ENCODE measurements at places on chromosomes 7 and 10.

DNA sequence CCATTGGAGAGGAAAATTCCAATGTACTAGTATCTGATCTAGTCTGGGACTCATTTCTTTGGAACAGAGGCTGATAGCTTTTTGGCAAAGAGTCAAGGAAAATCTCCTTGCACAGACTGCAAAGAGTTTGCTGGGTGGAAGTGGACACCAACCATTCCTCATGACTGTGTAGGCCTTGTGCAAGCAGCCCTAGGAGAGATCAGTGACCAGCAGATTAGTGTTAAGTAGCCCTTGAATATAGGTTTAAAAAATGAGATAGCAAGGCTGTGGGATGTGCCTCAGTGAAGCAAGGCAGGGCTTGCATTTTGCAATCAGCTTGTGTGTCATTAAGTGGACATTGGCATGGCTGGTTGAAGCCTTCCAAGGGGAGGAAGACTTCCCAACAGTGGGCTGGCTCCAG is 341.6 kb downstream of the PLXNA4 start:
- DNase-seq, result no peak

- DNase-seq, result no peak
Measured at GRCh38 chr7:91043924-91044645, 220.1 kb upstream of the FZD1 start.

DNA sequence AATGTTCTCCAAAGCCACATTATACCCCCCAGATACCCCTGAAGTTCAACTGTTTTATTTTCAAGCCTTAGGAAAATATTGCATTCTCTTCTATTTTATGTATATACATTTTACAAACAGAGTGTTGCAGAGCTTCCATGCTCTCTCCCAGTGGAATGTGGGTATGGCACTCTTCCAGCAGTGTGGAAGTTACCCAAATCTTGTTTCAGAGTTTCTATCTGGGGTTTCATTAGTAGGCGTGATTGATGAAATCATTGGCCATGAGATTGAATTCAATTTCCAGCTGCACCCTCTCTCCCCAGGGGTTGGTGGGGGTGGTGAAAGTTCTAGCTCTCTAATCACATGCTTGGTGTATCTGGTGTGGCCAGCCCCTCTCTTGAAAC is 350.4 kb downstream of the RPS24 start:
- DNase-seq, result peak; percentile 18

DNA sequence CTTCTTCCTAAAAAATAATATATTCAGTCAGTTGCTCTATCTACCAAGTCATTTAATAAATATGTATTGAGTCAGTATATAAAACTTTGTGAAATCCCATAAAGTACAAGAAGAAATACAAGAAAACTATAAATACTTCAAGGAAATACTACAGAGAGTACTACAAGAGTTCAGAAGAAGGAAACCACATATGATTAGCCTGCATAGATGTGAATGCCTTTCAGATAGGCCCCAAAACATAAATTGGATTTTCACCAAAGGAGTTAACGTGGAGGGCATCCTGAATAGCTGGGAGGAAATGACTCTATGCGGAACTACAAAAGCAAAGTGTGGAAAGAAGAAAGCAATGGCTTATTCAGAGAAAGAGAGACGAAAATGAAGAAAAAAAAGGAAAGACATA is 120.1 kb downstream of the LRRN3 start:
- DNase-seq, result no peak

DNA sequence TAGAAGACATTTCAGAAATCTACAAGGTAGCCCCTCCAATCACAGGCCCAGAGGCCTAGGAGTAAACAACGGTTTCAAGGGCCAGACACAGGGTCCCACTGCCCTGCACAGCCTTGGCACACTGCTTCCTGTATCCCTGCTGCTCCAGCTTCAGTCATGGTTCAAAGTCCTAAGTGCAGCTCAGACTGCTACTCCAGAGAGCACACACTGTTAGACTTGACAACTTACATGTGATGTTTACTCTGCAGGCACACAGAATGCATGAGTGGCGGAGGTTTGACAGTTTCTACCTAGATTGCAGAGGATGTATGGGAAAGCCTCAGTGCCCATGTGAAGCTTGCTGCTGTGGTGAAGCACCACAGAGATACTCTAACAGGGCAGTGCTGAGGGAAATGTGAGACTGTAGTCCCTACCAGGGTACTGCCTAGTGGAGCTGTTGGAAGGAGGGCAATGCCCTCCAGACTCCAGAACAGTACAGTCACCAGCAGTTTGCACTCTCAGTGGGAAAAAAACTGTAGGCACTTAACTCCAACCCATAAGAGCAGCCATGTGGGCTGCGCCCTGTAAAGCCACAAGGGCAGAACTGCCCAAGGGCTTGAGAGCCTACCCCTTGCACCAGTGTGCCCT is 270.0 kb downstream of the ZWINT start:
- no peak for DNase-seq

DNA sequence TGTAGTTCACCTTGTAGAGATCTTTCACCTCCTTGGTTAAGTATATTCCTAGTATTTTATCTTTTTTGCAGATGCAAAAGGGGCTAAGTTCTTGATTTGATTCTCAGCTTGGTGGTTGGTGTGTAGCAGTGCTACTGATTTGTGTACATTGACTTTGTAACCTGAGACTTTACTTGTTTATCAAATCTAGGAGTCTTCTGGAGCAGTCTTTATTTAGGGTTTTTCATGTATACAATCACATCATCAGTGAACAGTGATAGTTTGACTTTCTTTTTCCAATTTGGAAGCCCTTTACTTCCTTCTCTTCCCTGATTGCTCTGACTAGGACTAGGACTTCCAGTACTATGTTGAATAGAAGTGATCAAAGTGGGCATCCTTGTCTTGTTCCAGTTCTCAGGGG is 33.8 kb downstream of the GPR22 start:
- DNase-seq, result no peak

- DNase-seq, result no peak
Measured at GRCh38 chr7:75624134-75624832, 114.5 kb downstream of the HIP1 start.

- DNase-seq, result no peak
Measured at GRCh38 chr7:31896925-31897324, 173.3 kb downstream of the PDE1C start.

- no peak for DNase-seq
Measured at GRCh38 chr7:40175725-40176510, 41.1 kb downstream of the SUGCT start.

- DNase-seq, result no peak
Measured at GRCh38 chr7:122303531-122304318, 825 bp downstream of the FEZF1 start.

GRCh38 chr10:107264742-107265141 is 100.2 kb upstream of the SORCS1 start:
- no peak for DNase-seq

DNA sequence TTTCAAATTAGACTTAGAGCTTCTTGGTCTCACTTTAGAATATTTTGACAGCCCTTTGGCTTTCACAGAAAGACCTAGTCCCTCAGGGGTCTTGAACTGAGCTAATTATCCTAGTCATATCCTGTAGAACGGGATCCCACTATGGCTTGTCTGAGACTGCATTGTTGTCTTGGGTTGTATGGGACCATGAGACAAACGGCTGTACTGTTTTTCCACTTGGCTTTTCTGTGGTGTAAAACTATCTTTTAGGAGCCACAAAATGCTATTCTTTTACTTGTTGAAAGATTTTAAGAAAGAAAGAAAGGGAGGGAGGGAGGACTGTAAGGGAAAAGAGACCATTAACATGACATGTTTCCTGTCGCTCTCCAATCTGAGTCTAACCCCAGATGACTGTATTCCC is 432.5 kb downstream of the AUTS2 start:
- DNase-seq, result no peak

GRCh38 chr10:98402478-98402877 is 12.5 kb downstream of the PYROXD2 start:
- no peak for DNase-seq

- no peak for DNase-seq
Measured at GRCh38 chr10:131725581-131726069, 175.2 kb upstream of the PPP2R2D start.

DNA sequence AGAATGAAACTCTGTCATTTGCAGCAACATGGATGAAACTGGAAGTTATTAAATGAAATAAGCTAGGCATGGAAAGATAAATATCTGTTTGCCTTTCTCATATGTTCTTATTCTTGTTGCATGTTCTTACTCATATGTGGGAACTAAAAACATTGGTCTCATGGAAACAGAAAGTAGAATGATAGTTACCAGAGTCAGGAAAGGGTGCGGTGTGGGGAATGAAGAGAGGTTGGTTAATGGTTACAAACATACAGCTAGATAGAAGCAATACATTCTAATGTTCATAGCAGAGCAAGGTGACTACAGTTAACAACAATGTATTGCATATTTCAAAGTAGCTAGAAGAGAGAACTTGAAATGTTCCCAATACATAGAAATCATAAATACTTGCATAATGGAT is 105.1 kb downstream of the FAM107B start:
- DNase-seq, result no peak

DNA sequence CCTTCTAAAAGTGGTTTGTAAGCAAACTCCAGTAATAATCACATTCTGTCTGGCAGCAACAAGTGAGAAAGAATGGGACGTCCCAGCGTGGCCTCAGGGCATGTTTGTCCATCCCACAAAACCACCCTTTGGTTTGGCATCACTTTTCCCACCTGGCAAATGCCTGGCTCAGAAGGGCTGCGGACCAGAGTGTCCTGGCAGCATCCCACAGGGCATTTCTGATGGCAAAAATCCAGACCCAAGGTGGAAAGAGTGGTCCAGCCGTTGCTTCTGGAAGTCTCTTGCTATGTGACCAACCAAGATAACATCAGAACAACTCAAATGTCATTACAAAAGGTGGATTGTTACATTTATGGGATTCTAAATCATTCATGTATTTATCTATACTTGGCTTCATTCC is 174.4 kb downstream of the CREB5 start:
- DNase-seq, result no peak

- DNase-seq, result no peak
Measured at GRCh38 chr7:46153951-46154787, 233.1 kb upstream of the IGFBP3 start.

- DNase-seq, result no peak
Measured at GRCh38 chr10:95526044-95526443, 35.1 kb downstream of the SORBS1 start.

DNA sequence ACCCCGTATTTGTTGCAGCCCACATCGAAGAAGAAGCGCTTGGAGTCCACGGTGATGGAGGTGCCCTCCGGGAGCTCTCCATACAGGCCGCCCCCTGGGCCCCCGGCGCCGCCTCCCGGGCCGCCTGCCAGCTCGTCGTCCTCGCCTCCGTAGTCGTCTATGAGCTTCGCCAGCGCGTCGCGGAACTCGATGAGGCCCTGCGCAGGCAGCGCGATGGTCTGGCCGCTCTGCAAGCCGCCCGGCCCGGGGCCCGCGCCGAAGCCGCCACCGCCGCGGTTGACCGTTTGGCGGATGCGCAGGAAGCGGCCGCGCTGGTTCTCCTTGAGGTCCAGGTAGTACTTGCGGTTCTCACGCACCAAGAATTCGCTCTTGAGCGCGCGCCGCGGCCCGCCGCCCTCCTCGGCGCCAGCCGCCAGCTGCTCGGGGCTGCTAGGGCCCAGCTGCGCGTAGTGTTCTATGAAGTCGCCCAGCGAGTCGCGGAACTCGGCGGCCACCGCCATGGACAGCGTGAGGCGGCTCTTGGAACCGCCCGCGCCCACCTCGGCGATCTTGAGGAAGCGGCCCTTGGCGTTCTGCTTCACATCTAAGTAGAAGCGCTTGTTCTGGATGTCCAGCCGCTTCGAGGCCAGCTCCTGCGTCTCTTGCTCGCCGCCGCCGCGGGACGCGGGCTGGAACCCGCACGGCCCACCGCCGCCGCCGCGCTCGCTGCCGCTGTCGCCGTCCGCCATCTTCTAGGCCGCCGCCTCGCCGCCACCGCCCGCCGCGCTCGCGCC is 523 bp downstream of the PURB start:
- peak; percentile 43 for DNase-seq

GRCh38 chr7:127959770-127960169 is 71.5 kb downstream of the LRRC4 start:
- DNase-seq, result no peak

- no peak for DNase-seq
Measured at GRCh38 chr10:81874875-81875466, at the start of gene NRG3. TSS of gene NRG3 (plus strand) at chr10:81875194.

GRCh38 chr7:143361552-143362130 is 872 bp downstream of the FAM131B start:
- no peak for DNase-seq

DNA sequence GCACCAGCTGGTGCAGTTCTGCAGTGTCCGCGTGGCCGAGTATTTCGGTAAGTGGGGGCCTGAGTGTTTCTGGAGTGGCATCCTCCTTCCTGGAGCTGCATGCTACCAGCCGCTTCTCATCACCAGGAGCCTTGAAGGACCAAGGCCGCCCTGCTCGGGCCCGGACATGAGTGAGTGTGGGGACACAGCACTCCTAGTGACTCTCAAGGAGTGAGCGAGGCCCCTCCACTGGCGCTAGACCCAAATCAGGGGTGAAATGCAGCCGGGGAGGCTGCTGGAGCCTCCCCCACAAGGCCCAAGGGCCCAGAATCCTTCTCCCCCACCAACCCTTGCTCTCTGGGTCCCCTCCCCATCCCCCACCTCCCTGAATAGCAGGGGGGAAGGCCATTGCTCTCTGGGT is 48.0 kb downstream of the CAMK2B start:
- no peak for DNase-seq

DNA sequence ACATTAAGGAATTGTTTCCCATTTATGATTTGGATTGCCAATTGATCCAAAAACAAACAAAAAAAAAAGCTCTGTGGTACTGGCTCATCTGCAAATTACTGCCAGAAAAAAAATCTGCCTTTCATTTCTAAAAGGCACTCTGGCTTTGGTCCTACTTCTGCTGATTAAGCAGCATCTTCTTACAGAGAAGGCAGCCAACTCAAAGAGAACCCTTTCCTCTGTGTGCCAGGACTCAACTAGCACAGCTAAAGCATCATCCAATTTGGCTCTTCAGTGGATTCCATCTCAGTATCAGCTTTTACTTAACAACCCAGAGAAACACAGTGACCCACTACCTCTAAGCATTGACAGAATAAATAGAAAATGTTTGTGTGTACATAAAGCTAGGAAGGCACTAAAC is 80.6 kb downstream of the GSAP start:
- DNase-seq, result no peak

GRCh38 chr10:25388862-25389206 is 214.0 kb downstream of the GPR158 start:
- DNase-seq, result no peak

- no peak for DNase-seq
Measured at GRCh38 chr10:78549140-78549935, 515.7 kb downstream of the RPS24 start.

DNA sequence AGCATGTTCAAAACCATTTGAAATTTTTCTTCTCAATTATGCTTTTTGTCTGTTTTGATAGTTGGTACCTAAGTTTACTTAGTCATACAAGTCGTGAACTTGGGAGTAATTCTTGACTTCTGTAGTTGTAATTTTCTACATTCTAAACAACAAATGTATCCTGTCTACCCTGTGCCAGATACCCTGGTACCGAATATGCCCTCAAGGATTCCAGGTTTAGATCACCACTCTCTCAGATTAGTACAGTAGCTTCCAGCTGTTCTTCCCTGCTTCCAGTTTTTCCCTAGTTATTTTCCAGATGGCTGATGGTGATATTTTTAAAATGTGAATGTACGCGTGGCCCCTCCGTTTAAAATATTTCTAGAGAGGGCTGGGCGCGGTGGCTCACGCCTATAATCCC is 6.5 kb downstream of the STAM start:
- no peak for DNase-seq

GRCh38 chr10:58590152-58590840 is 77.6 kb downstream of the BICC1 start:
- no peak for DNase-seq

GRCh38 chr7:147915781-147916180 is 674.8 kb upstream of the C7orf33 start:
- DNase-seq, result no peak
